Chondrocyte (in vitro differentiated cells): ENCODE measurements at places on chromosomes 13 and 19.
A peak's percentile ranks its signal among the peaks of the same experiment; 100 is the strongest.

- no peaks in the 10 kb centered on the region for H3K27me3 ChIP-seq
- peaks cover 92% of the 10 kb centered on the region for H3K4me1 ChIP-seq
- no peak overlapping the region for H3K4me3 ChIP-seq
- H3K27ac ChIP-seq: peak overlapping the region; percentile 99
- H3K36me3 ChIP-seq: peaks cover 3% of the 10 kb centered on the region
- DNase-seq: peak; percentile 47
Measured at GRCh38 chr13:21014139-21014501, 47.3 kb downstream of the LATS2 start.

GRCh38 chr19:43610493-43610892 lies 1.4 kb upstream of the SRRM5 start:
- DNase-seq: no peak
- H3K36me3 ChIP-seq: peaks cover 24% of the 10 kb centered on the region
- no peaks in the 10 kb centered on the region for H3K27me3 ChIP-seq
- peaks cover 8% of the 10 kb centered on the region for H3K4me1 ChIP-seq

DNA sequence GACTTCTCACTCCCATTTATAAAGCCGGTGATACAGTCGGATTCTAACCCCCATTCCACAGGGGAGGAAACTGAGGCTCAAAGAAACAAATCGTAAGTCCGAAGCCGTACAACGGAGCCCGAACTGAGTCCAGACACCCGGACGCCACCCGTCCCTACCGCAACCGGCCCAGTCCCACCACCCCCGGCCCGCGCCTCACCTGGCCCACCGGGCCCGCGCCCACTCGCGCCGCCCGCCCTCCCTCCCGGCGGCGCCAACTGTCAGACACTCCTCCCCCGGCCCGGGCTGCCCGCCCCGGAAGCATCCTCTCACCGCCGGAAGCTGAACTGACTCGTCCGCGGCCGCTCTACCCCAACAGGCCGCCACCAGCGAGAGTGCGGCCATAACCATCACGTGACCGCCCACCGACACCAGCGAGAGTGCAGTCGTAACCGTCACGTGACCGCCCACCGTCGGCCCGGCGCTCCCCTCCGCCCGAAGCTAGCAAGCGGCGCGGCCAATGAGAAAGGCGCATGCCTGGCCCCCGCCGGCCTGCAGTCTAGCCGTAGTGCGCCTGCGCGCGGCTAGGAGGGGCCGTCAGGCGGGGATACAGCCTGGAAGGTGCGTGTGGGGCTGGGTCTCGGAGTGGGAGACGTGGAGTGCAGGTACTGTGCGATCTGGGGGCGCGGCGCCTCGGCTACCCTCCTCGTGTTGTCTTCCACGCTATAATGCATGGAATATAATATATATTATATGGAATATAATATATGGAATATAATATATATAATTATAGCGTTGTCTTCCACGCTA lies at the start of the genes C19orf47 and PLD3:
C19orf47 (minus strand) TSS at position 273 of the 789 bp plus-strand sequence. CDS start 6,540 bp downstream, outside the sequence.
PLD3 (plus strand) TSS at position 571 of the 789 bp plus-strand sequence. CDS start 17,789 bp downstream, outside the sequence.
- peak; percentile 100 for DNase-seq
- peaks cover 31% of the 10 kb centered on the region for H3K4me1 ChIP-seq
- peak within 1 kb of the TSS; percentile 97 for H3K27ac ChIP-seq
- no peaks in the 10 kb centered on the region for H3K36me3 ChIP-seq

GRCh38 chr13:41820581-41821237 lies 140.2 kb downstream of the VWA8 start:
- H3K4me1 ChIP-seq: peaks cover 12% of the 10 kb centered on the region
- no peak overlapping the region for H3K27ac ChIP-seq
- peaks cover 11% of the 10 kb centered on the region for H3K36me3 ChIP-seq
- no peak overlapping the region for H3K4me3 ChIP-seq
- no peak for DNase-seq

GRCh38 chr19:2048959-2049740 lies 1.9 kb downstream of the MKNK2 start:
- H3K36me3 ChIP-seq: no peaks in the 10 kb centered on the region
- H3K4me3 ChIP-seq: peak overlapping the region; percentile 79
- peaks cover 34% of the 10 kb centered on the region for H3K4me1 ChIP-seq
- DNase-seq: peak; percentile 91
- H3K27me3 ChIP-seq: no peaks in the 10 kb centered on the region
- peak overlapping the region; percentile 68 for H3K27ac ChIP-seq

DNA sequence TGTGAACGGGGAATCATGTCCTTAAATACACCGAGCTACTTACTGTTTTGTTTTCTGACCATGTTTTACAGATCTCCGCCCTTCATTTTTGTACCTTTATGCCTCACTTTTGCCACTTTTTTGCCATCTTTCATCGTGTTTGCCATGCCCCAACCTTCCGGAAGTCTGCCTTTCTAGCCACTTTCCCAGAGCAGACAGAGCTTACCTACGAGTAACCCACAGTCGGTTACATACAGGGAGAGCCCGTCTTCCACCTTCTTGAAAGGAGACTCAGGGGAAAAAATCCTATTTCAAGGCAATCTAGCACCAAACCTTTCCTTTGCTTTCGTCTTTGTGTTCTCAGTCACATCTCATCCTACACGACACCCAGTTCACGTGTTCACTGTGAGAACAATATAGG lies 26.1 kb downstream of the RFPL4AL1 start:
- H3K4me1 ChIP-seq: no peaks in the 10 kb centered on the region
- no peak overlapping the region for H3K4me3 ChIP-seq
- peaks cover 3% of the 10 kb centered on the region for H3K36me3 ChIP-seq
- no peaks in the 10 kb centered on the region for H3K27me3 ChIP-seq

- H3K4me1 ChIP-seq: peaks cover 47% of the 10 kb centered on the region
- H3K27me3 ChIP-seq: no peaks in the 10 kb centered on the region
- DNase-seq: no peak
- no peaks in the 10 kb centered on the region for H3K36me3 ChIP-seq
- H3K27ac ChIP-seq: no peak overlapping the region
Measured at GRCh38 chr13:26011996-26012821, 39.6 kb downstream of the SHISA2 start.

DNA sequence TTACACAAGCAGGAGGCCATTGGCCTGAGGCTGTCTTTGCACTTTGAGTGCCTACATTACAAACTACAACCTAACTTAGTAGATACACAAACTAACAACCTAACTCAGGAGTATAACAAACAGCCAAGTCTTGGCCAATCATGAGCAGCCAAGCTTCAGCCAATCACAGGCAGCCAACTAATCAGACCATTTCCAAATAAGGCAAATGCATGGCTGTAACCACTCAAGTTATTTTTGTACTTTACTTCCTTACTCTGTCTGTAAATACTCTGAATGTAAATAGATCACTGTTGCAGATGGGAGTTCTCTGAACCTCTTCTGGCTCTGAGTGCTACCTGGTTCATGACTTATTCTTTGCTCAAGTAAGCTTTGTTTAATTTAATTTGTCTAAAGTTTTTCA lies 748.1 kb upstream of the SGCG start:
- peaks cover 4% of the 10 kb centered on the region for H3K4me1 ChIP-seq
- no peak for DNase-seq
- no peak overlapping the region for H3K4me3 ChIP-seq
- no peak overlapping the region for H3K27ac ChIP-seq
- H3K27me3 ChIP-seq: no peaks in the 10 kb centered on the region

- H3K4me1 ChIP-seq: peaks cover 35% of the 10 kb centered on the region
- H3K36me3 ChIP-seq: no peaks in the 10 kb centered on the region
Measured at GRCh38 chr19:1170938-1171754, 2.9 kb downstream of the SBNO2 start.

GRCh38 chr13:111116856-111117255 lies 1.7 kb downstream of the ARHGEF7 start:
- H3K4me3 ChIP-seq: peak overlapping the region; percentile 86
- peaks cover 2% of the 10 kb centered on the region for H3K36me3 ChIP-seq
- H3K27me3 ChIP-seq: peaks cover 5% of the 10 kb centered on the region

- H3K36me3 ChIP-seq: peaks cover 4% of the 10 kb centered on the region
- peak overlapping the region; percentile 58 for H3K27ac ChIP-seq
- H3K4me1 ChIP-seq: peaks cover 24% of the 10 kb centered on the region
- H3K27me3 ChIP-seq: no peaks in the 10 kb centered on the region
- no peak overlapping the region for H3K4me3 ChIP-seq
- no peak for DNase-seq
Measured at GRCh38 chr13:44040070-44040817, 160.5 kb downstream of the LACC1 start.

DNA sequence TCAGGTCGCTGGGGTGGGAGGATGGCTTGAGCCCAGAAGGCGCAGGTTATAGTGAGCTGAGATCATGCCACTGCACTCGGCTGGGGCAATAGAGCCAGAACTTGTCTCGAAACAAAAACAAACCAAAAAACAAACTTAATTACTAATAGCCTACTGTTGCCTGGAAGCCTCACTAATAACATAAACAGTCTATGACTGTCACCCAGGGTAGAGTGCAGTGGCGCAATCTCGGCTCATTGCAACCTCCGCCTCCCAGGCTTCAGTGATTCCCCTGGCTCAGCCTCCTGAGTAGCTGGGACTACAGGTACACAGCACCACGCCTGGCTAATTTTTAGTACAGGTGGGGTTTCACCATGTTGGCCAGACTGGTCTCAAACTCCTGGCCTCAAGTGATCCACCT lies 18.0 kb downstream of the CATSPERD start:
- DNase-seq: no peak
- H3K27ac ChIP-seq: no peak overlapping the region
- no peak overlapping the region for H3K4me3 ChIP-seq
- peaks cover 11% of the 10 kb centered on the region for H3K27me3 ChIP-seq

DNA sequence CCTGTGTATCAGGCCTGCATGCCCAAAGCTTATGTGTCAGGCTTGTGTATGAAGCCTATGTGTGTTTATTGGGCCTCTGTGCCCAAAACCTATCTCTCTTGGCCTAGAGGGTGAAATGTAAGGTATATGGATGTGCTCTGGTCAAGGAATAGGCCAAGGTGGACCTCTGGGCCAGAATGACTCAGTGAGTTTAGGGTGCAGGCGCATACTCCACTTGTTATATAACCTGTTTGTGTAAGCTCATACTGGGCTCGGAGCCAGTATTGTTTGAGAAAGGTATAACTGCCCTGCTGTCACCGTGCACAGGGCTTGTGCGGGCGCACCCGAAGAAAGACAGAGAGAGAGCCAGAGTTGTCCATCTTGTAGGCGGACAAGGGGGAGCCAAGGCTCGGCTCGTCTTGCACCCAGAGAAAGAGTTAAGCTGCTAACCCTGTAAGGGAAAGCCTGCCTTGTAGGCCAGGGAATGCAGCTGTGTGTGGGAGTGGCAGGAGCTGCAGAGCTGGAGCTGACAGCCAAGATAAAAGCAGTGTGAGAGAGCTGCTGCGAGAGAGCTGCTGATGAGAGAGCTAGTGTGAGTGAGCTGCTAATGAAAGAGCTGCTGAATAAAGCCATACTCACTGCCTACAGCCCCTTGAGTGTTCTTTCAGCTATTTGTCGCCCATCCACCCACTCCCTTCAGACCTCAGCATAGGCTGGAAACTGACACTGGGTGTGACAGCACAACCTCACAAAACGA lies 43.4 kb upstream of the N4BP2L1 start:
- peak overlapping the region; percentile 94 for H3K27ac ChIP-seq
- peaks cover 11% of the 10 kb centered on the region for H3K36me3 ChIP-seq
- H3K27me3 ChIP-seq: no peaks in the 10 kb centered on the region
- no peak for DNase-seq
- peak overlapping the region; percentile 28 for H3K4me3 ChIP-seq

GRCh38 chr13:96581741-96582140 lies 412.5 kb downstream of the OXGR1 start:
- no peaks in the 10 kb centered on the region for H3K4me1 ChIP-seq
- H3K27ac ChIP-seq: no peak overlapping the region
- no peaks in the 10 kb centered on the region for H3K36me3 ChIP-seq

DNA sequence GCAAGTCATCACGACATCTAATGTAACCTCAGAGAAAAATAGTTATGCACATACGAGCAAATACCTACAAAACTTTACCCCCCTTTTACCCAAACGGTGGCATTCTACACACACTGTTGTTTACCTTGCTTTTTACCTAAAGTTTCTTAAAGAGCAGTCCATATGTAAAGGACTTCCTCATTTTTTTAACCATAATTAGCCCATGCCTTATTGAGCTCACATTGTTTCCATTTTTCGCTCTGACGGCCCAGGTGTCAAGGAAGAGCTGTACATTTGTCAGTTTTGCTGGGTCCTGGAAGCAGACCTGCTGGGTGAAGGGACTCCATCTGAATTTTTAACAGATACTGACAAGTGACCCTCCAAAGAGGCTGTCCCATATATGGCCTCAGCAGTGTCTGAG lies 89.4 kb downstream of the STK24 start:
- DNase-seq: no peak
- H3K36me3 ChIP-seq: no peaks in the 10 kb centered on the region
- H3K4me3 ChIP-seq: no peak overlapping the region
- H3K27ac ChIP-seq: no peak overlapping the region
- no peaks in the 10 kb centered on the region for H3K27me3 ChIP-seq
- H3K4me1 ChIP-seq: peaks cover 91% of the 10 kb centered on the region

- H3K4me1 ChIP-seq: peaks cover 3% of the 10 kb centered on the region
- H3K27me3 ChIP-seq: no peaks in the 10 kb centered on the region
- H3K27ac ChIP-seq: no peak overlapping the region
- no peak for DNase-seq
- H3K36me3 ChIP-seq: peaks cover 72% of the 10 kb centered on the region
- H3K4me3 ChIP-seq: no peak overlapping the region
Measured at GRCh38 chr19:52034051-52034728, 6.0 kb upstream of the ZNF614 start.

GRCh38 chr13:97327086-97327485 lies 105.0 kb downstream of the MBNL2 start:
- H3K27me3 ChIP-seq: no peaks in the 10 kb centered on the region
- H3K4me1 ChIP-seq: peaks cover 60% of the 10 kb centered on the region
- no peak overlapping the region for H3K4me3 ChIP-seq
- DNase-seq: no peak
- peaks cover 2% of the 10 kb centered on the region for H3K36me3 ChIP-seq

- H3K27ac ChIP-seq: no peak overlapping the region
- H3K4me3 ChIP-seq: no peak overlapping the region
- DNase-seq: no peak
Measured at GRCh38 chr19:15666883-15667282, 6.0 kb upstream of the CYP4F12 start.

GRCh38 chr13:93290503-93290902 lies 63.9 kb downstream of the GPC6 start:
- H3K4me1 ChIP-seq: peaks cover 20% of the 10 kb centered on the region
- H3K27ac ChIP-seq: no peak overlapping the region
- no peaks in the 10 kb centered on the region for H3K27me3 ChIP-seq
- H3K36me3 ChIP-seq: peaks cover 2% of the 10 kb centered on the region

DNA sequence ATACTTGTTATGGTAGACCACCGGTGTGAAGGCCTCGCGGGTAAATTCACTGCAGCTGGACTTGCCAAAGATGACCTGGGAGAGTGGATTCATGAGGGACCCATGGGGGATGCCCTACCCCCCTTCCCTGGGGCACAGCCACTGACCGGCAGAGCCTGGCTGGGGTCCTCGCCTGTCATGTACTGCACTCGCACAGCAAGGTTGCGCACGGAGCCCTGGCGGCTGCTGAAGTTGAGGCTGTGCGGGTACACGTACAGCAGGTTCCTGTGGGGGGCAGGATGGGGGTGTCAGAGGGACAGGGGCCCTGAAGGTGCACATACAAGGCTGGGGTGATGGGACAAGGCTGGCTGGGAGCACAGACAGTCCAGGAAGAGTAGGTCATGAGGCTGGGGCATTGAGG lies 1.4 kb upstream of the ANGPTL8 start:
- no peaks in the 10 kb centered on the region for H3K4me1 ChIP-seq
- no peaks in the 10 kb centered on the region for H3K27me3 ChIP-seq
- no peak for DNase-seq
